ENCODE measurements at places on chromosomes 1 and 21.
A peak's percentile ranks its signal among the peaks of the same experiment; 100 is the strongest.

DNA sequence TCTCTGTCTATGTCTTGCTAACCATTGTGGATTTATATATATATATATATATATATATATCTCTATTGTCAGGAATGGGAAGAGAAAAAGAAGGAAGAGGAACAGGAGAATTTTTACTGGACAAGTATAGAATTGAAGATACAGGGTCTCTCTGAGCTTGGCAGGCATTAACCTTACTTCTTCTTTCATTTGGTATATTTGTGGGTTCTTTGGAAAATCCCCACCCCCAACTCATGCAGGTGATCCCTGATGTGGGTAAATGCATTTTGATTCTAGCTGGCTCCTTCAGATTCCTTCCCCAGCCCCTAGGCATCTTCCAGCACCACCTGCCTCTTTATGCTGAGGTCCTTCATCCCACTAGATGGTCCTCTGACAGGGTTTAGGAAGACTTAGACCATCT, 78.8 kb upstream of the TRABD2B start:
- DNase-seq: no peak

- DNase-seq: no peak
These were observed 16.1 kb upstream of the SHCBP1L start for GRCh38 chr1:182968836-182969734.

DNA sequence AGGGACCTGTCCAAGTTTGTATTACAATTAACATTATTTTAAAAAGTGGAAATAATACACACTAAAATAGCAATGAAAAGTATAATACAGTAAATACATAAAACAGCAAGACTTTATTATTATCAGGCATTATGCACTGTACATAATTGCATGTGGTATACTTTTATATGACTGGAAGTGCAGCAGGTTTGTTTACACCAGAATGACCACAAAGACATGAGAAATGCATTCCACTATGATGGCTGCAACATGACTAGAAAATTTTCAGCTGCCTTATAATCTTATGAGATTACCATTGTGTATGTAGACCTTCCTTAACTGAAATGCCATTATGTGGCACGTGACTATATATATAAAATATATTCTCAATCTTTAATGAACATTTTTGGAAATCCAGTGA, 1699.6 kb downstream of the KCNT2 start:
- no peak for DNase-seq

DNA sequence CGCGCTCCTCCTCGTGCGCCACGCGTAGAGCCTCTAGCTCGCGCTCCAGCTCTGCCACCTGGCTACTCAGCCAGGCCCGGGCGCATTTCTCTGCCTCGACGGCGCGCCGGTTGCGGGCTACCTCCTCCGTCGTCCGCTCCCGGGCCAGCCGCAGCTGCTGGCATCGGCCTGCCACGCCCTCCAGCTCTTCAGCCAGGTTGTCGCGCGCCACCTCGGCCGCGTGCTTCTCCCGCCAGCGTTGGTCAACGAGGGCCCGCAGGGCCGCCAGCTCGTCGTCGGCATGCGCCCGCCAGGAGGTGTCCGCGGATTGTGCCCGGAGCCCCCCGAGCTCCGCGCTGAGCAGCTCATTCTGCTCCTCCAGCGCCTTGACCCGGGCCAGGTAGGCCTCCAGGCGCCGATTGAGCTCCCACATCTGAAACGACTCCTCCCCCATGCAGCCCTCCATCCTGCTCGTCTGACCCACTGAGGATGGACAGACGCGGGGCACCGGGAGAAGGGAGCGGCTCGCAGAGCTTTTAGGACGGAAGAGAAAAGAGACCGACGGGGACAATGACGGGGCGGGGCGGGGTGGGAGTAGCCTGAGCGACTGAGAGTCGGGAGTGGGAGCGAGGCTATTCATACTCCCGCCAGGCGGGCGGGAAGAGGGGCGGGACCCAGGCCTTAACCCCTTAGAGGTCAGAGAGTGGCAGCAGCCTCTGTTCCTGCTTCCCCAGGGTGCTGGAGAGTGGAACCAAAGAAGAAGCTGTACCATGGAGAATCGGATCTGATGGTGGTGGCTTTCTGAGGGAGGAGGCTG, at the start of gene NES:
NES (minus strand) TSS at position 588 of the 796 bp plus-strand sequence; CDS start at position 445, 143 bp downstream.
- DNase-seq: no peak

DNA sequence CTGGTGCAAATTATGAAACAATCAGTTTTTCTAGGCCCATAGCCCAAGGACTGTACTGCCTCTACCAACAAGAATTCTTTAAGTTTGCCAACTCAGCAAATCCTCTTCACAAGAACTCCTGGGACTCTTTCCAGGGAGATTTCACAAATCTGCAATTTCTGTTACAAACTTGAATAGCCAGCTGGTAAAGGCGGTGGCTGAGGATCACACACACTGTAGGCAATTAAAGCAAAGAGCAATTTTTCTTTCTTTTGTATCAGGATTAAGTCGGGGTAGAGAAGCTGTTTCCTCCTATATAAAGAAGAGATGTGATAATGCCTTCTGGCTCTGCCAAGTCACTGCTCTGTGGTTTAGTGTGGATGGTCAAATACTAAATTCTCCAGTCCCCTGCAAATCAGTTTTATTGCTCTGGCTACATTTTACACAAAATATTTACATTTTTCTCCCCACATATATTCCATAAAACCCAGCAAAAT, 1.7 kb downstream of the ALDH9A1 start:
- DNase-seq: no peak

GRCh38 chr1:168824418-168825065, 95.5 kb upstream of the DPT start:
- DNase-seq: peak; percentile 41

All from stimulated activated naive CD8-positive, alpha-beta T cell treated with anti-CD3 and anti-CD28 coated beads, Interleukin-15, amount 100 ng/mL, for 72 hours (primary cell).